ENCODE measurements at places on chromosomes 3 and 15.
A peak's percentile ranks its signal among the peaks of the same experiment; 100 is the strongest.

GRCh38 chr3:1251282-1252060 lies 158.6 kb downstream of the CNTN6 start:
- DNase-seq, result no peak

- DNase-seq, result no peak
Measured at GRCh38 chr15:29037997-29038705, 152.4 kb downstream of the APBA2 start.

DNA sequence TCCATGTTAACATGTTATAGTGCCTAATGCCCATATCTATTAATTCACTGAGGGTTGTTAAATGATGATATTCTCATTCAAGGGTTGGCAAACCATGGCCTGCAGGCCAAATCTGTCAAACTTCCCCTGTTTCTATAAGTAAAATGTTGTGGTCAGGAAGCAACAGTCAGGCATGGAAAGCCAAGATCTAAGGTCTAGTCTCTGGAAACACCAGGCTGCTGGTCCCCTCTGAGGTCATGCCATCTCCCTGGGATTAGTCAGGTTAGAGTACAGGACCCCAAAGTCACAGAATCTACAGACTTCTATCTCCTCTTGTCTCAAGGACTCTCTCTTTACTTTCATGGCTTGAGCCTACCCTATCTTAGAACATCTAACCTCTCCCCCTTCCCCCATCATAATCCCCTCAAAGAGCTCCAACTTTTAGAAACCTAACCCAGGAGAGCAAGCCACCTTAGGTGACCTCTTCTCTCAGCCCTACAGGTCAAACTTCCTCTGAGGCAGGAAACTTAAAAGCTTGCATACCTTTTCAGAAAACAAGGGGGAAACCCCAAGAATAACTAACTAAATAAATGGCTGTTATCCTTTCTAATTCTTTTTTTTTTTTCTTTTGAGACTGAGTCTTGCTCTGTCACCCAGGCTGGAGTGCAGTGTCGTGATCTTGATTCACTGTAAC lies 15.3 kb upstream of the HERC1 start:
- no peak for DNase-seq

DNA sequence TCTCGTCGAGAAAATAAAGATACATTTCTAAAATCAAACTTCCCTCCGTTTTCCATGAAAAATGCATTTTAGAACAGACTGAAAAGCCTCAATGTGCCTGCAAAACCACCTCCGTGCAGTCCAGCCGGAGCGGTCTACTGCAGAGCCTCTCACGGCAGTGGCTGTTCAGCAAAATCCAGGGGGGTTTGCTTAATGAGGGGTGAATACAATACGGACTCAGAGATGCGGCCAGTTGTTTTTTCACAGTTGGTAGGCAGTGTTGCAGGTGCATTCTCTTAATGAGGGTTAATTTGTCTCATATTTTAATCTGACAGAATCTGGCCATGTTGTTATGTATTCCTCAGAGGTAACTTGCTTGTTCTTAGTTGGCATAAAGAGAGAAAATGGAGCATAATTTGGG lies 223.0 kb downstream of the EBLN2 start:
- no peak for DNase-seq

DNA sequence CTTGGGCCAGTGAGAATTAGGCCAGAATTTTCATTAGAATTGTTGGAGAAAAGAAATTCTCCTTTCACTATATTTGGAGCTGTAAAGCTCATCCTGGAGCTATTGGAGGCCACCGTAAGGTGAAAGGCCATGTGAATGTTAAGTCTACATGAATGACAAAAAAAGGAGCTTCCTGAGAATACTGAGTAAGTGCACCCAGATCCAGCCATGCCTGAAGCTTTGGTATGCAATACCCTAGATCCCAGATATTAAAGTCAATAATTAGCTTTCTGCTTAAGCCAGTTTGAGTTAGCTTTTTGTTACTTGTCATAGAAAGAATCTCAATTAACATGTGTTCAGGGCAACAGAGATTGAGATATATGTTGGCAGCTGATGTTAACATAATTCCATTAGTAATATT lies 172.4 kb downstream of the NR1D2 start:
- no peak for DNase-seq

DNA sequence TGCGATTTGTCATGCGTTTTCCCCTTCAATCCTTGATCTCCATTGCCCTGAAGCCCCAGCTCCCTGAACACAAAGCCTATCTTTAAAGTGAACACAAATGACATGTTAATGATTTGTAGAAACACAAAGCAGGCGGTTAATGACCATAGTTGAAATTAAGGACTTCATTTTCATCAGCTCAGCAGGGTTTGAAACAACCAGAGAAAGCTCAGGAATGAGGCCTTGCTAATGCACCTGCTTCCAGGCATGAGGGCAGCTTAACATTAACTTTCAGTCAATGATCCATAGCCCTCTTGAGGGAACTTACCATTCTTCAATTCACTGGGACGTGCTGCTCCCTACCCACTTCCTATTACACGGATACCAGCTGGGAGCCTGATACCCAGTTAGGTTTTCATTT lies 427.2 kb upstream of the CBLB start:
- DNase-seq, result no peak

GRCh38 chr3:52730681-52731080 lies 24.8 kb downstream of the SPCS1 start:
- DNase-seq, result no peak

- no peak for DNase-seq
Measured at GRCh38 chr3:27554706-27555105, 70.5 kb upstream of the SLC4A7 start.

DNA sequence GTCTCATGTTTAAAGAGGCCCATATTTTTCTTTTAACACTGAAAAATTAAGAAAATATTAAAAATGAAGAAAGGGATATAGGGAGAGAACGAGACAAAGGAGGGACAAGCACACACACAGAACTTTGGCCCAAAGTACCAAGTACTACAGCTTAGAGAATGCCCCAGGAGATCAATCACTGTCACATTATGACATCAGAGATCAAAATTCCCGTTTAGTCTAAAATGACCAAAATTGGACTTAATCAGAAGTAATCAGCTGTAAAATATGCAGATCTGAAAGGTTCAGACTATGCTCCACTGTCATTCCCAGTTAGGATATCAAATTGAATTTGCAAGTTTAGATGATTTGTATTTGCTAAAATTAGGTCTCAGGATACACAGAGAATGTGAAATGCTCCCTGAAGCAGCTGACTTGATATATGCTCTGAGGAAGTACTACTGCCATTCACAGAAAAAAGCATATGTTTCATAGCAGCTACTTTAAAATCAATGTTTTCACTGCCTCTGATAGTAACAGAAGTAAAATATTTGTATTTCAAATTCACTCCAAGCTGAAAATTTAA lies 123.0 kb downstream of the PEAK1 start:
- no peak for DNase-seq

GRCh38 chr15:94265009-94265408 lies 33.6 kb downstream of the MCTP2 start:
- DNase-seq, result no peak

DNA sequence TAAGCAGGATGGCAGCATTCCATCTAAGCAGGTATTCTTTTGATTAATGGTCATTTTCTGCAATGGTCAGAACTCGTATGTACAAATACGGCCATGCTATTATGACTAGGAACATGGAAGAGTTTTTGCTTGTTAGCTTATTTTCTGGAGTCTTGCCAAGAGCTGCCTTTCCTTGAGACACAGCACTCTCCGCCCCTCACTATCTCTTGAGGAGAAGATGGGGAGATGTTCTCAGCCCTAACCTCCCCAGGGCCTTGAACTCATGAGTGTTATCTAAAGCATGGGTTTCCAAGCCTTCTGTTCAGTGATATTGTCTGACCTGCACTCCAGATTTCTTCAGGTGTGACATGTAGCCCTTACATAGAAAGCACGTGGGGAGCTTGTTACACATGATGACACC lies 65.9 kb upstream of the ACTC1 start:
- DNase-seq, result no peak

DNA sequence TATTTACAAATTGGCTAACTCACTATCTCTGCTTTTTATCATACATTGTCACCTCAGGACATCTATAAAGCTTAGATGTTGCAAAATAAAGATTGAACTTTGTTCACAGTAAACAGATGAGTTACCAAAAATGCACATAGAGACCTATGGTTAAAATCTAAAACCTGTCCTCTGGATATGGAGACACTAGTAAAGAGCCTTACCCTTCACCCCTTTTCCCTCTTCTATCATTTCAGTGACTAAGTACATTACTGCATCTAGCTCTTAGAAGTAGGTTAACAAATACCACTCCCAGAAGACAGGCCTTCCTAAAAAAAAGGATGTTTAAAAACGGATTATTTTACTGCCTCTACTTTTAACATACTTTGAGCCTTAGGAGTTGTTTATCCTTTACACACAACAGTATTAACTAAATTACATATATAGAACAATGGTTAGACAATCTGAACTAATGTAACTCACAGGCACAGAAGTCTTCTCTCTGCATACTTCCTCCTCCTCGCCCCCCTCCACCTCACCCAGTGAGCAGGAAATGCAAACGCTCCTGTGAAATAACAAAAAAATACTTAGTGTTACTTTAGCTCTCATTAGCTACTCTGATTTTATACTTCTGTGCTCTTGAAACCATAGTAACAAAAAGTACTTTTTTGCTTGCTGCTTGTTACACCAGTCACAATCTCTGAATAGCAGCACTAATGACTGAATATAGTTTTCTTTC lies 23.3 kb downstream of the IREB2 start:
- DNase-seq, result no peak

DNA sequence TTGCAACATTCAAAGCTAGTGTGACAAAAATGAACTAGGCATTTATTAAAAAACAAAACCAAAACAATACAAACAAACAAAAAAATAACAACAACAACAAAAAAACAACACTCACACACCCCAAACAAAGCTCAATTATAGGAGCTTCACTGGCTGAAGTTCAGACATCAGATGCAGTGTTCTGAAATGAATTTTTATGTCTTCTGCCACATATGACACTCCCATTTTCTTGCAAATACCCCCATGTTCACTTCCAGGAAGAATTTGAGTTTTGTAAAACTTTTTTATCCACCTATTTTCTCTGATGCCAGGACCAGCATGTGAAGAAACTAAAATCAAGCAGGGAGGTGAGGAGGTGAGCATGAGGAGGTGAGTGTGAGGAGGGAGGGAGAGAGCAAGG lies 113.9 kb downstream of the CADPS start:
- no peak for DNase-seq

DNA sequence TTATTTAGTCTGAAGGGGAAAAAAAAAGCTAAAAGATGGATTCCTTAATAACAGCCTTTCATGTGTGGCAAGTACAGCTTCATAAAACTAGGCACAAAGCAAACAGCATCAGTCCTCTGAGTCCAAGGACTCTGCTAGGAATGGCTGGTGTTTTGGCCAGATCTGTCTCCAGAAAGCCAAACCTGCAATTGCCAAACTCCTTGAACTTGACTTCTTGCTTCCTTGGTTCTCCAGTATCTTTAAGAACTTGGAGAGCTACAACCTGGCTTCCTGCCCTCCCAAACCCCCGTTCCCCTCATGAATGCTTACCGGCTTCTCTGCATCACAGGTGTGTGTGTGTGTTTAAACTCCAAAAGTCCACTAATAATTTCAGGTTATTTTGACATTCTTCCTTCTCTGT lies 1.6 kb upstream of the PLOD2 start:
- peak; percentile 30 for DNase-seq

Measured in femur (tissue), 1 donor.